ENCODE measurements at places on chromosomes 2 and 18.

- no peak for DNase-seq
These were observed 2.9 kb downstream of the NEDD4L start for GRCh38 chr18:58046794-58047555.

GRCh38 chr2:205103699-205104098 is 558.4 kb downstream of the PARD3B start:
- no peak for DNase-seq

- no peak for DNase-seq
These were observed 667 bp downstream of the SP9 start for GRCh38 chr2:174335254-174335987.

DNA sequence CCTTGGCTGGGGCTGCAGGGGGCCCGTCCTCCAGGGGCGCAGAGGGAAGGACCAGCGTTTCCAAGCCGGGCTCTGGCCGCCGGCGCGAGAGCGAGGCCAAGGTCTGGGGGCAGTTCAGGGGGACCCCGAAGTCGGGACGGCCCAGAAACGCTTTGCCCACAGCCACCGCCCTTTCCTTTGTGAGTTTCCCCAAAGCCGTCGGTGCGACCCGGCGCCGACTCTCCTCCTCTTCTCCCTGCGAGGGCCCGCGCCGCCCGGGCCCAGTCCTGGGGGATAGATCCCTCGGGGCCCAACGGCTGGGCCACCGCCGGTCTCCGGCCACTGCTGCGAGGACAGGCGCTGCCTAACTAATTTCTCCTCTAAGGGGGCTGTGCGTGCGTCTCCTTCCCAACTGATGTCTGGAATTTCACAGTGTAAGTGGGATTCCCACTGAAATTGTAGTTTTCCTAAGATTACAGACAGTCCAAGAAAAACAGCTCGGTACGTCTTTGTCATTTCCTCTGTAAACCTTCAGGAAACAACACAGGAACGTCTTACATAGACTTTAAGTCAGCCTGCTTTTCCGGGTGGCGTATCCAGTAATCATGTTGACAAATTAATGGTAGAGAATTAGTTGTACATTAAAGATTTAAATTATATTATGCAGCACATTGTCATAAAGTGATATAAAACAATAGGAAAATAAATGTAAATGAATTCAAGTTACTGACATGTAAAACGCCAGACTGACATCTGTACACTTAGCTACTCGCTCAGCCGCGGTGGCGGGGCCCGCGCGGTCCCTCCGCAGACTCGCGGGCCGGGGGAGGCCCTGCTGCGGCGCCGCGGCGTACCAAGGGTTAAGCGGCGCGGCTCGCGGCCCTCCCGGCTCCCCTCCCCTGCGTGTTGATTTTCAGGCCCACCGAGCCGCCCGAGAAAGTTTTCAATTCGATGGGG is 139.4 kb upstream of the SIX3 start:
- peak; percentile 14 for DNase-seq

GRCh38 chr18:10417664-10418063 is 36.8 kb upstream of the APCDD1 start:
- DNase-seq: no peak

GRCh38 chr2:75986617-75987016 is 275.9 kb upstream of the GCFC2 start:
- DNase-seq: no peak

GRCh38 chr18:35950628-35950982 is 21.9 kb upstream of the RMP24 start:
- DNase-seq: no peak

GRCh38 chr2:201959198-201959597 is 74.5 kb upstream of the FZD7 start:
- DNase-seq: no peak

GRCh38 chr2:111127351-111127750 is 6.6 kb downstream of the BCL2L11 start:
- no peak for DNase-seq

- no peak for DNase-seq
These were observed 16.0 kb downstream of the RNASEH1 start for GRCh38 chr2:3542107-3542506.

DNA sequence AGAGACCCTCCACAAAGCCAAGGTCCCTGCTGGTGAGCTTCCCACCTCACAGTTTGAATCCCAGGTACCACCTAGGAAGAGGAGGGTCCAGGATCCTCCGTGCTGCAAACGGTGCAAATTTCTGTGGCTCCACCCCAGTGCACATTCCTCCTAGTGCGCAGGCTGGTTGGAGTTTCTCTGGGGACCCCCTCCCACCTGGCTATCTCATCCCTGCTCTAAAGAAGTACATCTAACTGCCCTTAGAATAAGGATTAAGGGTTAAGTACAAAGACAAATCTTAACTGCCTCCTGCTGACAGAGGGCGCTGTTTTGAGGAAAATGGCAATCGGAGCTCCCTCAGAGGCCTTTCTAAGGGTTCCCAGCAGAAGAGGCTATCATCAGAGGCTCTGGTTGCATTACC is 109.6 kb upstream of the FSIP2 start:
- no peak for DNase-seq

- DNase-seq: no peak
These were observed 40.1 kb downstream of the NDUFAF7 start for GRCh38 chr2:37271376-37272067.

GRCh38 chr2:95298486-95299111 is 1.5 kb downstream of the KCNIP3 start:
- DNase-seq: no peak

DNA sequence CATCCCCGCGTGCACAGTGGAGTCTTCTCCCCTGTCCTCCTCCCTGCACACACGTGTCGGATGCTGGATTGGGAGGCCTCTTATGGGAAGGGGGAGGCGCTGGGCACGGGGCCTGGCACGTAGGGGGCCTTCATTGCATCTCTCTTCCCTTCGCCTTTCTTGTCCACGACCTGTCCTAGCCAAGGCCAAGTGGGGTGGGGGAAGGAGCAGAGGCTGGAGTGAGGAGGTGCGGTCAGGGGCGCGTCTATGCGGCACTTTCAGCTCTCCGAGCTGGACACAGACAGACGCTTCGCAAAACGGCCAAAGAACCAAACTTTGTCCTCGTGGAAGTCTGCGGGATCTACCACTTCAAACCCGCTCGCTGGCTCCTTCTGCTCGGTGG is 13.4 kb downstream of the ALPG start:
- DNase-seq: no peak

GRCh38 chr2:160015746-160016145 is 46.7 kb downstream of the PLA2R1 start:
- no peak for DNase-seq

DNA sequence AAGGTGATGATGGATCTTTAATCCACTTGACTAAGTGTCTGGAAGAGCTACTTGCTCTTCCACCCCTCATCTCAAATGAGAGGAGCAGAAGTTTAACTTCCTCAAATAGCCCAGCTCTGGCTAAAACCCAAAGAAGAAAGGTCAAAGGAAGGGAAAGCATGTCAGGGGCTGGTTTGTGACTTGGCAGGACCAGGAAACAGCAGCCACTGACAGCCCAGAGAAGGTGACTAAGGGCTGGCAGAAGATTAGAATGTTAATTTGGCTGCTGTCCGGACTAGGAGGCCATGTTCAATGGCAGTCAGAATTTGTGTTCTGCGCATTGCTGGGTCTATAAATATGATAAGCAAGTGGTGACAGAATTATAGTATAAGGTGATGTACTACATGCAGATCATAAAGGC is 386.2 kb downstream of the SETBP1 start:
- DNase-seq: no peak

Data from stimulated activated naive CD8-positive, alpha-beta T cell treated with anti-CD3 and anti-CD28 coated beads, Interleukin-15, amount 100 ng/mL, for 72 hours (primary cell).